Urothelium cell line (cell line): ENCODE measurements at places on chromosomes 1 and 21.
A peak's percentile ranks its signal among the peaks of the same experiment; 100 is the strongest.

- DNase-seq, result no peak
These were observed 2.0 kb upstream of the ADPRS start for GRCh38 chr1:36086529-36087232.

- peak; percentile 24 for DNase-seq
These were observed 142.8 kb upstream of the DNAH14 start for GRCh38 chr1:224786533-224787250.

- no peak for DNase-seq
These were observed 20.0 kb downstream of the MAB21L3 start for GRCh38 chr1:116131170-116131569.

- DNase-seq, result no peak
These were observed 315.0 kb downstream of the TGFB2 start for GRCh38 chr1:218659911-218660677.

- no peak for DNase-seq
These were observed at the start of gene KIF17 for GRCh38 chr1:20717452-20718342. KIF17 (minus strand) TSS chr1:20718007; CDS start chr1:20717706, 301 bp downstream.

DNA sequence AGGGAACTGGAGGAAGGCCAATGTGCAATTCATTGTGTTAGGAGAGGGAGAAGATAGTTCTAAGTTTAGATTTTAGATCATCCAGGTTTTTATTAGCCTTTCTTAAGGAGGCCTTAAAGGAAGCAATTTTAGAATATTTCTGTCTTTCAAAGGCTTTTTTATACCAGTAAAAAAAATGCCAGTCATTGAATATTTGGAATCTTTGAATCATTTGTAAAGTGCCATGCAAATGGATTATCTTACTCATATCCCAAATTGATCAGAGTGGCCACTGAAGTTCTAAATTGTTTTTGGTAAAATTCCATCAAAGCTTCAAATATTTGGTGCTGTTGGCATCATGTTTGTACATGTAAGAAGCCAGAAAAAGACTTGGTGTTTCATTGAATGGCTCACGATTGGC is 244.8 kb downstream of the RPS6KC1 start:
- DNase-seq, result no peak

- no peak for DNase-seq
These were observed 74.8 kb downstream of the MORN1 start for GRCh38 chr1:2316451-2316961.

DNA sequence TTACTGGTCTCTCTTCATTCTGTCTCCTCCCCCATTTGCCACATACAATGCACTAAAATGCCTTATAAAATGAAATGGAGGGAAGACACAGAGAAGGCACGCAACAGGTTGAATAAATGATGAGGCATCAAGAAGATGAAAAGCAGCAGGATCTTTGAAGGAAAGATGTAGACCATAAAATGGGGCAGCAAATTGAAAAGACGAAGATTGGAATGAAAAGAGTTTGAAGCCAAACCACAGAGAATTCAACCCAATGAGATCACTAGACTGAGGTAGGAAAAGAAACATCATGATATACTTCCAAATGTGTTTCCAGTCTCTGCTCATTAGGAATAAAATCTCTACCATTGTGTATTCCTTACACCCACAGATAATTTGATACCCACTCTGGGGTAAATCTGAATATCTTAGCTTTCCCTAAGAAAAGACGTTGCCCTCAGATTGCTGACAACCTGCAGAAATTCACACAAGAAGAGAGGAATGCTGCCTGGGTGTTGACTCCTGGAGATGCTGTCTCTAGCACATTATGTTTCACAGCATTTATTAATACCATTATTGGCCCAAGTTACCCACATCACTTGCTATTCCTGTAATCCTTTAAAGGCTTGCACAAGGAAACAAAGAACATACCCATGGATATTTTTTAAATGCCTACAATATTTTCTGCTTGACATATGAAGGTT is 230.9 kb downstream of the LTN1 start:
- no peak for DNase-seq
